ENCODE measurements at places on chromosomes 11 and 22.

DNA sequence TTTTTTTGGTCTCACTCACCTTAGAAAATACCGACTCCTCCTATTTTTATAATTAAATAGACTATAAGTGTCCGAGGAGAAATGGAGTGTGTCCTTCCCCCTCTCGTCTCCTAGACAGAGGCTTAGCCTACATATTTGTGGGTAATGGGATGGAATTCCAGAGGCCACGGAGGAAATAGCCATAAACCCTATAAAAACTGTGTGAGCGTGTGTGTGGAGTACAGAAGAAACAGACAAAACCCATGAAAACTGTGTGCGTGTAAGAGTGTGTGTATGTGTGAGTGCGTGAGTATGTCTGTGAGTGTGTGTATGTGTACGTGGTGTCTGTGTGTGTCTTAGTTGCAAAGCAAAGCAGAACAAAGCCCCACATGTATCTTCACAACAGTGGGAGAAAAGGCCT, 883.5 kb downstream of the OPCML start:
- DNase-seq: no peak

DNA sequence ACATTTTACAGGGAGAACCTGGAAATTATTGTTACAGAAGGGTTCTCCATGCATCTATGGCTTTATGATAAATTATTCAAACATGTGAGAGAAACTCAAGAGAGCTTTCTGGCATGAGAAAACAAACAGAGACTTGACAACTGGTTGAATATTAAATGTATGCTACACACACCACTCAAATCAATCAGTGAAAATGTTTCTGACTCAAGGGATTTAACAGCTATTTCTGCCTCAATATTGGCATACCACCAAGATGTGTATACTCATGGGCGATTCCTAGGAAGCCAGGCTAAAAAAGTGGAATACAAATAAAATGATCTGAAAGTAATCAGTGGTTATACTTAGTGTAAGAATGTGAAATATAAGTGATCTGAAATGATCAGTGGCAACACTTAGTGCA, 15.8 kb upstream of the OR51T1 start:
- no peak for DNase-seq

- no peak for DNase-seq
These were observed 40.1 kb upstream of the FLI1 start for GRCh38 chr11:128653801-128654231.

DNA sequence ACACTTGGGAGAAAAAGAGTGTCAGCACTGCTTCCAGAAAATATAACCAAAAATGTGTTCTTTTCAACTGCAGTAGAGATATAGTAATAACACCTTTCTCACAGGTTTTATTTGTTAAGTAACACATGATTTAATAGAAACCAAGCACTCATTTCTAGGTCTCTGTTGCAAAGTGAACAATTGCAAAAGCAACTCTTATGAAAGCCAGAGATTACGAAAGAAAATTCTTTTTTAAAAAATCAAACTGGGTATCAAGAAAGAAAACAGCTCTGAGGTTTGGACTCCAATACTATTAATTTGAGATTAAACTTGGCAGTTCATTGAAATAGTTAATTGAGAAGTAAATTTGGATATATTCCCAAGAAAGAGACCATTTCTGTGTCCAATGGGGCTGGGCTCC, 9.8 kb upstream of the XKR3 start:
- no peak for DNase-seq

GRCh38 chr11:77411717-77412441, 62.0 kb downstream of the PAK1 start:
- peak; percentile 45 for DNase-seq

Data from stimulated activated CD8-positive, alpha-beta memory T cell treated with anti-CD3 and anti-CD28 coated beads, Interleukin-15, amount 100 ng/mL, for 24 hours (primary cell).